ENCODE measurements at places on chromosomes 2 and 18.

GRCh38 chr18:70578480-70578879 lies 289.6 kb downstream of the SOCS6 start:
- DNase-seq, result no peak

DNA sequence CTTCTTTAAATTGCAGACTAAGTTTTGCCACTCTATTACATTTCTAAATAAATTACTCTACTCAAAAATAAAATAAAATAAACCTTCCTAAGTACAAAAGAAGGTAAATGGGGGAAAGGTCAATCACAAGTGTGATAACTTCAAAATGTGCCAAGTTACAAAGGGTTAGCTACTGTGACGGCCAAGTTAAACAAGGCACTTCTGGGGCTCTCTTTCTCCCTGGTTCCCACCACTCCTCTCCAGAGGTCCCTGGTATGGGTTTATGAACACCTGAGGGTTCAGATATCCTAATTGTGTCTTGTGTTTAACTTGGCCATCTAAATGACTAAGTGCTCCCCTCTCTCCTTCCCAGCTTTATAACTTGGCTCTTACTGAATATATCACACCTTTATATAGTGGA lies 5.4 kb downstream of the ZNF521 start:
- no peak for DNase-seq

GRCh38 chr2:120077896-120078295 lies 65.0 kb downstream of the EPB41L5 start:
- DNase-seq, result no peak

GRCh38 chr2:177578454-177578853 lies 185.9 kb downstream of the AGPS start:
- DNase-seq, result no peak

GRCh38 chr2:96715658-96716057 lies 24.2 kb downstream of the LMAN2L start:
- DNase-seq, result no peak

DNA sequence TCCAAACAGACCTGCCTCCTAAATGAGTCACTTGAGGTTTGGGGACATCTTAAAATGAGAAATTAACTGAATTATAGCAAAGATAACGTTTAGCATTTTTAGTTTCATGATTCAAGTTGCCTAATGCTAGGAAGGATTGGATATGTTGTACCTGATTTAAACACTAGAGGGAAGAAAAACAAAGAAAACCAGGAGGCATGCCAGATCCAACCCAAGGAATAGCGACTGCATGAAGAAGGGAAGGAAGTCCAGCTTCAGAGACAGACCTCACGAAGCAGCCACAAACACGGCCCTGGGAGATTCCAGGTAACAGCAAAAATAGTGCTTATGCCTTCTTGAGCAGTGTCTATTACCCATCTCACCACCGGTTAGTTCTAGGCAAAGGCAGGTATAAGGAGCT lies 499.9 kb upstream of the SPHKAP start:
- no peak for DNase-seq

- no peak for DNase-seq
Observed at GRCh38 chr2:233791151-233791882, 13.2 kb downstream of the MROH2A start.

DNA sequence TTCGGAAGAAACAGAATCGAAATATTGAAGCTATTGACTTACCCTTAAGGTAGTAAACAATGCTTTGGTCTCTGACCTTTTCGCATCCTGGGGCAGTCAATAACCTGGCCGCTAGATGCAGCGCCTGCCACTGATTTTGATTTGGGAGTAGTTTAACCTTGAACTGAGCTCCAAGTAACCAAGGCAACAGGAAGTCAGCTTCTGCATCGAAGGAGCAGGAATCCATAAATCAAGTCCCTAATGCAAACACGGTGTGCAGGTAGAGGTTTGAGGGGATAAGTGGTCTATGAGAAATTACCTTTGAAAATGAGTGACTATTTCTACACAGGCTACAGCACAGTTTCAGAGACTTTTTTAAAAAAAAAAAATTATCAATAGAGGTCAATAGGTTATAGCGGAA lies 353.5 kb downstream of the SETBP1 start:
- DNase-seq, result no peak

DNA sequence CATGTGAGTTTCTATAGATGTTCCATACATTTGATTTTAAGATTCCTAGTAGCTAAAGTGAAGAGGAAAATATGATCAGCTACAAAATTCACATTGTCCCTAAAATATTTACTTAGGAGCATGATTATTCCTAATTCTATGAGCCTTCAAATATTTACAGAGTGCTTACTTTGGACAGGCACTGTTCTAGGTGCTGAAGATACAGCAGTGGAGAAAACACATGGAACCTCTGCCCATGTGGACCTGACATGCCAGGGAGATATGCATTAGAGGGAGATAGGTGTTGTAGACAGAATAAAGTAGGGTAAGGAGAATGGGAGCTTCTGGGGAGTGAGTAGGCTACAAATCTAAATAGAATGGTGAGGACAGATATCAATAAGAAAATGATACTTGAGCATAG lies 62.6 kb upstream of the TACR1 start:
- no peak for DNase-seq

DNA sequence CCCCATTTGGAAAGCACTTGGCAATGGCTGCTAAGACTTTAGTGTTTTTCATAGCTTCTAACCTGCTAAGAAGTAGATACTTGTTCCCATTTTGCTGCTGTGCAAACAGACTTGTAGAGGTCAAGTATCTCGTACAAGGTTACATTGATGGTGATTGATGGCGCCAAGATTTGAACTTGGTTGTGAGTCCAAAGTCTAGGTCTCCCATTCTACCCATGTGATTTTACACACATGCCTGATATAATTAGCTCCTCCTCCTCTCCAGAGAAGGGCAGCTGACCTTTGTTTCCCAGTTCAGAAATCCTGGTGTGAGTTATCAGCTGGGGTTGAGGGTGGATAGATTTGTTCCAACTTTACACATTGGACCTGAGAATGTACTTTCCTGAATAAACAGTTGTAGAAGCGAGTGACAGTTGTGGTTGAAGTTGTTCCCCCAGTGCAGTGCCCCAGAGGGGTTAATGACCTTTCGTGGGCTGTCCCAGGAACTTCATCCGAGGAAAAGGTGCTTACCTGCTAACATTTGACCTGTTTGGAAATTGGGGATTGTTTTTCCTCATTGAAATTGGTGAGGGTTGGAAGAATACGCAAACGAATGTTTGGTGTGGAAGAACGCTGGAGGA lies 10.4 kb downstream of the TCF7L1 start:
- DNase-seq, result no peak

DNA sequence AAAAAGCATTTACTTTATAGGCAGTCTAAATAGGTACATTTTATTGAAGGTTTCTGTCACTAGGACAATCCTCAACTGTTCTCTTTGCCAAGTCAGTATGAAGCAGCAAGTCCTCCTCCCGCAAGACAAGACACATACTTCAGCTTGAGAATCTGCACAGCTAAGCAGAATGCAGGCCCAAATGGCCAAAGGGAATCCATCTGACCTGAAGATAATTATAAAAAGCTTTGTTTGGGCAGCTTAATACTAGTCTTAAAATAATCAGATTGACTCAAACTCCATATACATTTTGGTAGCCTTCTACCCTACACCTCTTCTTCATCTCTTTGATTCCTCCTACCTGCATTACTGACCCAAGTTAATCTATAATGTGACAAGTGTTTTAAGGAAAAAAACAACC lies 1.8 kb downstream of the LANCL1 start:
- DNase-seq, result no peak

DNA sequence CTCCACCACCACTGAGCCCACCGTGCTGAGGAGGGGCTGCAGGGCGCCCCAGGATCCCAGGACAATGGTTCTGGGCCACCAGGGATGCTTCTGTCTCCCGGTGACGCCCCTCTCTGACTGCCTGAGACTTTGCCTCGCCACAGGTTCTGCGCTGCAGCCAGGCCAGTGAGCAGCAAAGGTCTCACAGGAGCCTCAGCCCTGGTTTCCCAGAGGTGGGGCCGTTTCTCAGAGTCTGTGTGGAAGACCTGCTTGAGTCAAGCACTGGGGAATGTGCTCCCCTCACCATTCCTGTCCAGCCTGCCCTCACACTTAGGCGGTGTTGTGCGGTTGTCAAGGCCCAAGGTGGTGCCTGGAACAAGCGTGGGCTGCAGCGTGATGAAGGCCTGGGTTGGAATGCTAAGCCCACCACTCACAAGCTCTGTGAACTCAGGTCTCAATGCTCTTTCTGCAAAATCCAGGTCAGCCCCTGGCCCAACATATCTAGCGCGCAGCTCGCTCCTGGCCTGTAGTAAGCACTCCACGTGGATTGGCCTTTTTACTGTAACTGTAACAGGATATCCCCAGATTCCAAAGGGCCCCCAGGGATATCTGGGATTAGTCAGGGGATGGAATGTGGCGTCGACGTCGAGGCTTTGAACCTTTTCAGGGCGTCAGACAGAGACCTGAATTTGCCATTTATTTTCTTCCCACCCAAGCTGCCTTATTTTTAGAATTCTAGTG lies 47.6 kb downstream of the PLB1 start:
- DNase-seq, result no peak

DNA sequence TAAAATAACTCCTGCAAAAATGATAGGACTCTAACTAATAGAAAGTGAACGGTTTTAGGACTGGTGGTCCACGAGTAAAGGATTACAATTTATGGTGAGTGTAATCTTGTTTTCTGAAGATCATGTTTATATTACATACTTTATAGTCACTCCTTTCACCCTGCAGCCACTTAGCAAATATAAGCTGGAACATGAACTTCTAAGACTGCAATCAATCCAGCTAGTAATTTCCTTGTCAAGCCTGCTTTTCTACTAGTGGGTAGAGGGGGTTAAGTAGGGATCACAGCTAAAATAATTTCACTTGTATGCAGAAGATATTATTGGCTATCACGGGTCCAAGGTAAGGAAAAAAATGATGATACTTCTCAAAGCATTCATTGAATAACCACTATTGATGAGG lies 125.5 kb upstream of the NETO1 start:
- DNase-seq, result no peak

GRCh38 chr18:10926621-10927161 lies 222.7 kb downstream of the PIEZO2 start:
- DNase-seq, result no peak

DNA sequence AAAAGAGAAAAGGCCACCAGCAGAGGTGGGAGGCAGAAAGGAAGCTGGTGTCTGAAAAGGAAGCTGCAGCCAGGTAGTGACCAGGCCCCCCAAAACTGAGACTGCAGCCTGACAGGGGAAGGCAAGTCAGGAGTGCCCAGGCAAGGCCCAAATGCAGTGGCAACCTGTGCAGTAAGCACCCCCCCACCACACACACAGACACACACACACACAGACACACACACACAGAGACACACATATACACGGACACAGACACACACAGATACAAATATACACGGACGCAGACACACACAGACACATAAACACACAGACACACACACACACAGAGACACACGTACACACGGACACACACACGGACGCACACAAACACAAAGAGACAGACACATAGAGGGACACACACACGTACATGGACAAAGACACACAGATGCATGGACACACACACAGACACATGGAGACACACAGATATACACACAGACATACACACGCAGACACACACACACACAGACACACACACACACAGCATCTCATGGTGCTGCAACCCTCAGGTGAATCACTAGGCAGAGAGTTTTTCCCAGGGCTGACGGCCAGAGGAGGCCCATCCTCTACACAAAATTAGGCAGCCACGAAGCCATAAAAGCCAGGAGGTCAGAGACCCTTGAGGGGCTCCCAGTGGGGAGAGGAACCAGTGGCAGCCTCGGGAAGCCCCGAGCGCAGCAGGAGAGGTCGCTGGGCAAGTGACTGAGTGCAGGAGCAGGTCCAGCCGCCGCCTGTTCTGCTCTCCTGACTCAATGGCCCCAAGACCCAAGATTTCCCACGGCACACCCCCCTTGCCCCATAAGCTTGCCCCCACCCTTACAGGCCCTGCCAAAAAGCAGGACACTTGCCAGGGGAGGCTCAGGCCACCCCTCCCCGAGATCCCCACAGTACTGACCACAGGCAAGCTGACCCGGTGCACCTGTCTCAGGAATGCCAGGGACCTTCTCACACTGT lies 6.3 kb downstream of the SDC1 start:
- DNase-seq, result no peak

GRCh38 chr18:46755315-46756024 lies 1.4 kb downstream of the ST8SIA5 start:
- no peak for DNase-seq

DNA sequence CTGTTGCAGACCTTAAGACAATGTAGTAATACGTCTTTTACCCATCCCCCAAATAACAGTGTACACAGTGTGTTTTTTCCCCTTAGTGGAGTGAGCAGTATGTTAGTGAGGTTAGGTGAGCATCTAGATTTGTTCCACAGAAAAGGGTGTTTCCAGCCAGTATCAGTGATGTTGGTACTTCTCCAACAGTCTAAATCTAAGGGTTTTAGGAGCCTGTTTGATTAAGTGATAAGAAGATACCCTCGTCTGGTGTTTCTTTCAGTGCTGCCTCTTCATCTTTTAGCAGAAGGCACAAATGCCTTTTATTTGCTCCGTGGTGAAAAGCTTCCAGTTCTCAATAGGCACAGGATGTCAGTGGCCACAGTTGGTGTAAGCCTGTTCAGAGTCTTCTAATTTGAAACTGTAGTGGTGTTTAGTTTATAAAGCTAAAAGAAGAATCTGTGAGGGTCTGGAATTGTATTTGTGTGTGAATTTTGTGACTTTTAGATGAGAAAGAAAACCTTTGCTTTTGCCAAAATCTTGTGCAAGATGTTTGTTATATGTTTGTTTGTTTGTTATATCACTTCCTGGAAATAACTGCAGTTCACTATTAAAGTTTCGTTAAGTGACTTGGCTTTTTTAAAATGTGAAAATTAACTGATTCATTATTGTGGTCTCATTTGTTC lies 71.2 kb downstream of the MAP4K4 start:
- DNase-seq, result no peak

DNA sequence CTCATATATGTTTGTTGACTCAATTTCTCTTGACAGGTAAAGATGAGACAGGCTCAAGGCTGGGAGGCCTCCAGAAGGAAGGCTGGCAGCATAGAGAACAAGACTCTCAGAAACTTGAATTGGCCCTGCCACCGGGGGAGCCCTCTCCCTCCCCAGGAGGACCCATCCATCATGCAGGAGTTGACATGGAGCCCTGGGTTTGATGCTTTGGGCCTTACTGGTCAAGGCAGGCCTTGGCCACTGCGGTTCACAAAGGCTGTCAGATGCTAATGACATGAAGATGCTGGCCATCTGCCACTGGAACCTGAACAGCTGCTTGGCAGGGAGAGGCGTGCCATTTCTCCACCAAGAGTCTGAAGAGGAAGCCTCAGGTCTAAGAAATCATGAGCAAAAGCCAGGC lies 193.6 kb downstream of the MTCL1 start:
- DNase-seq, result no peak

DNA sequence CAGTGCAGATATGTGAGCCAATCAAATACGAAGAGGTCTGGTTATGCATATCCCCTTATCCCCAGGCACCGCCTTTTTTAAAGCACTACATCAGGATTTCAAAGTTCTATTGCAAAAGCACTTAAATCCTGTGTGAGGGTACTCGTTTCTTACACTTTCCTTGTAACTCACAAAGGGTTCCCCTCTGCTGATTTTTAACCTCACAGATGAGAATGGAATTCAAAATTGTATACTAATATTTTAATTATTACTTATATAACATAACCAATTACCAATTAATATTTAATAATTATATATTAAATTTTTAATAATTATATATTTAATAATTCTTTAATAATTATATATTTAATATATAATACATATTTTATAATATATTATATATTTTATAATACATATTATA lies 126.2 kb upstream of the MAPRE2 start:
- DNase-seq, result no peak
